Activated CD4-positive, alpha-beta T cell treated with anti-CD3 and anti-CD28 coated beads, Interleukin-2, amount 50 U/mL, for 16 hours (primary cell): ENCODE measurements at places on chromosomes 1 and 21.

GRCh38 chr1:227568593-227568992, 5.2 kb downstream of the ZNF678 start:
- no peak for DNase-seq

GRCh38 chr1:176847052-176847451, 317.5 kb downstream of the ASTN1 start:
- no peak for DNase-seq

GRCh38 chr1:49051647-49052046, 275.0 kb upstream of the BEND5 start:
- DNase-seq = no peak

DNA sequence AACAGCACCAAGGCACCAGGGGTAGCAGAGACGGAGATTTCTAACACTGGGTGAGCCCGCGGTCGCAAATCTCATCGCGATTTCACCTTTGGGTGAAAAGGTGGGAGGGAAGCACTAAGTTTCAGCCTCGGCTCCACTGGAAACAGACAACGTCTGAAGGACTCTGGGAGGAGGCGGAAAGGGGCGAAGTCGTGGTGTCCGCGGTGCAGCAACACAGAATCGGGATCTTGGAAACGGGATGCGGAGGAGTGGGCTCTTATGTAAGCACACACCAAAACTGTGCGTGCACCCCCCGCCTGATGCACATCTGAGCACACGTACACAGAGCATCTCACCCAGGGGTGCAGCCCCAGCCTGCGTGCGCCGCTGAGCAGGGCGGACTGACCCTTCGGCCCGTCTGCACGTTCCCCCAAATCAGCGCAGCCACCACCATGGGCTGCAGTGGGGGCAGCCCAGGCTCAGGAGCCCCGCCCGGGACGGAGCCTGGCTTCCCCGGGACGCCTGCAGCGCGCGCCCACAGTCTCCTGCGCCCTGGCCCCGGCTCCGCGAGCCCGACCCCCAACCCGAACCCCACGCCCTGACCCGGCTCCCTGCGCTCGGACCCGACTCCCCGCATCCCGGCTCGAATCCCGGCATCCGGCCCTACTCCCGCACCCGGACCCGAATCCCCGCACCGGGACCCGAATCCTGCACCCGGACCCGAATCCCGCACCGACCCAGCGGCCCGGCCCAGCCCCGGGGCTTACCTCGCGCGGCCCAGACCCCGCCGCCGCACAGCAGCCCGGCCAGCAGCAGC, 670 bp downstream of the CLSTN1 start:
- DNase-seq = peak; percentile 30

- DNase-seq = no peak
These were observed 15.0 kb downstream of the NFIA start for GRCh38 chr1:61097317-61097716.

GRCh38 chr1:226255380-226255779, 31.9 kb downstream of the MIXL1 start:
- no peak for DNase-seq

GRCh38 chr1:197149340-197149739, 2.9 kb upstream of the ASPM start:
- DNase-seq = no peak

DNA sequence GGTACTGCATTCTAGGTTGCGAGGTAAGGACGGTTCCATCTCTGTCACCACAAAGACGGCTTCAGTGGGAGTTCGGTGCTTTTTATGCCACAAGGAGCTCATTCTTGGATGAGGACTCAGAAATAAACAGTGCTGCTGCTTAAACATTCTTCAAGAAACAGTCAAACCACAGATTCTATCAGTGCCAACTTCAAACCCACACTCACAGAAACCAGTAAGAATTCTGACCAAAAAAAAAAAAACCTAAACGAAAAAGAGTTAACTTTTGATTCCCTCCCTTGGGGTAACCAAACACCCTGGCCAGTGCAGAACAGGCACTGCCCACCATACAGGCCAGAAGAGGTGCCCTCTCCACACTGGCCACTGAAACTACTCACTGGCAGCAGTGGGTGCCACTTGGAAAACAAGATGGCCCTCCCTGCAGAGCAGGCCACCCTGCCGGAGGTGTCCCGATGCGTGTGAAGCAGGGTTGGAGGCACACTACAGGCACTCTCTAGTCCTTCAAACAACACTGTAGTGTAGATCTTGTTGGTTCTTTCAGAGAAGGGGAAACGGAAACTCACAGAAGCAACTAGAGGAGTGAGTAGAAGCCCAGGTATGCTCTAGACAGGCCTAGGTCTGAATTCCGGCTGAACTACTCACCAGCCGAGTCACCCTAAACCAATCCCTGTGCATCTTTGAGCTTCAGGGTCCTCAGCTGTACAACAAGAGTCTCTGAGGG, 87.3 kb upstream of the TLR5 start:
- DNase-seq = peak; percentile 43

- DNase-seq = no peak
These were observed 61.9 kb downstream of the LAMC2 start for GRCh38 chr1:183247931-183248330.

- DNase-seq = no peak
These were observed 75.8 kb downstream of the CTH start for GRCh38 chr1:70486676-70487458.

- no peak for DNase-seq
These were observed 136.1 kb downstream of the PRDM2 start for GRCh38 chr1:13836136-13836535.
